ENCODE measurements at places on chromosomes 7 and 10.

- DNase-seq, result no peak
These were observed 41.7 kb upstream of the DYNC1I1 start for GRCh38 chr7:95730493-95731280.

- no peak for DNase-seq
These were observed 121.4 kb downstream of the ELMO1 start for GRCh38 chr7:37327288-37327687.

GRCh38 chr10:70576803-70577517 lies 25.6 kb downstream of the PRF1 start:
- no peak for DNase-seq

DNA sequence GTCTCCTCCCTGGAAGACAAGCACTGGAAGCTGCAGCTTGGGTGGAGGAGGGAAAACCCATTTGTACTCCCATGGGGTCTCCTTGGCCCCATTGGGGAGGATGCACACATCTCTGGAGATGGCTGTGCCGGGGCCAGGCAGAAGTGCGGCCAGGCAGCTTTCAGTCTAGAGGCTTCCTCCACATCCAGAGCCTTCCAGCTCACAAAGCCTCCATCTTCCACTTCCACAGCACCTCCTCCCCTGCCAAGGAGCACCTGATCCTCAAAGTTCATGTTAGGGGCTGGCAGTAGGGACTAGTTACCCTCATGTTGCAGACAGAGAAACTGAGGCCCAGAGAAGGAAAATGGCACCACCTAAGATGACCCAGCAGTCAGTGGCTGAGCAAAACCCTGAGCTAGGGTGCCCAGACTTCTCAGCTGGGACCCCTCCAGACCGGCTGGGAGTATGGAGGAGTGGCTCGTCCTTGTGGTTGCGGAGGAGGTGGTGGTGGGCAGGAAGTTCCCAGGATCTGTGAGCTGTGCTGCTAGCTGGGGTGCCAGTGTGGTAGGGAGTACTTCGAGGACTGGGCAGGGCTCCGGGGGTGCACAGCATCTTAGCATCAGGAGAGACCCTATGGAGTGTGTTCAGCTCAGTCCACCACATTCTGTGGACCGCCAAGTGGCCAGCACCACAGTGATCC lies 44.2 kb downstream of the ADCYAP1R1 start:
- DNase-seq, result no peak

DNA sequence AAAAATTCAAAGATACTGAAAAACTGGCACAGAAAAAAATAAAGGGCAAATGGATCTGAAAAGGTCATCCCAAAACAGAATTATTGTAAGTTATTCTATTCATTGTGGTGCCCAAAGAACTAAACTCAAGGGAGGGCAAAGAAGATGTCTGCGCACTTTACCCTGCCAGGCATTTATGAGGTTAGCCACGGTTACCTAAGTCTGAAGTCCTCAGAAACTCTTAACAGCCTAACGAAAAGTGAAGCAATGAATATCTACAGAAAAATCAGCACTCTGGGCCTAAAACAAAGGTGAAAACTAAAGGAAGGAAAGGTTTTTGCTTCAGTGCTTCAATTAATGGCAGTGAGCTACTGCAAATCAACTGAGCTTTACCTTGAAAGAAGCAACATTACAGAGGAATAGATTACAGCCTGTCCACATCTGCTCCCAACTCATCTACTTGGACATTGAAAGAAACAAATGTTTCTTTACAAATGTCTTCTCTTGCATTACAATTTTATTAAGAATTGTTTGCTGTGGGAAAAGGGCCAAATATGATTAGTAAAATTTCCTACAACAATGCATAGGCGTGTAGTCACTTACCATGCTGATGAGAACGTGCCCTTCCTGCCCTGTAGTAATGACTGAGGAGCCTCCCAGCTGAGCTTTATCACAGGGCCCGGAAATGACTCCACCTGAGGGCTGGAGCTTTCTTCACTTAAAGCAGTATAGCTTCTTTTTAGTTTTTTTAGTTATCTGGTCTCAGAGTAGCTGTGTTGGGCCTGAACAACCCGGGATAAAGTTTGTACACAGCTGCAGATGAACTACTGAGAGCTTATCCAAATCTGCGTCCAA lies at the start of gene TUBAL3:
TSS of gene TUBAL3 (minus strand) at position 621 of the 834 bp plus-strand sequence. CDS start at position 585, 36 bp downstream.
- no peak for DNase-seq

- no peak for DNase-seq
These were observed 13.6 kb downstream of the PON2 start for GRCh38 chr7:95421000-95421846.

DNA sequence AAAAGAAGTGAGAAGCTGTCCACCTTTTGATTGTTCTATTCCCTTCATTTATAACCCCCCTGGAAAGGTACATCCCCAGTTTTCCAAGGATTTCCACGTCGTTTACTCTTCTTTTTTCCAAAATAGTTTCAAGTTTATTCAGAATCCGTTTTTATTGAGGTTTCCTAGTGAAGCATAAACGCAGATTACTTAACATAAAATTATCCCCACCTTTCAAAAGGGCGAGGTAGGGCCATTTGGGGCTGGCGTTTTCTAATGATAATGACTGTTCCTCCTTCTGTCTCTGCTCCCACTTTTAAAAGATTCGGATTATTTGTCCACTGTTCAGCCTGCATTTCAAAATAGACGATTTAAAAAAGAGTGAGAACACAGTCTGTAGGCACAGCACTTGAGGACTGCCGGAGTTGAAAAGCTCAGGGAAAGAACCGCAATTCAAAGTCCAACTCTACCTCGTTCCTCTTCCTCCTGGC lies 165.2 kb upstream of the PPP1R3A start:
- DNase-seq, result no peak

- DNase-seq, result no peak
These were observed 11.4 kb downstream of the BUB3 start for GRCh38 chr10:123165445-123166072.

- DNase-seq, result no peak
These were observed 11.0 kb upstream of the AHCYL2 start for GRCh38 chr7:129213828-129214227.

- no peak for DNase-seq
These were observed 118.3 kb downstream of the SEM1 start for GRCh38 chr7:96591159-96591899.

DNA sequence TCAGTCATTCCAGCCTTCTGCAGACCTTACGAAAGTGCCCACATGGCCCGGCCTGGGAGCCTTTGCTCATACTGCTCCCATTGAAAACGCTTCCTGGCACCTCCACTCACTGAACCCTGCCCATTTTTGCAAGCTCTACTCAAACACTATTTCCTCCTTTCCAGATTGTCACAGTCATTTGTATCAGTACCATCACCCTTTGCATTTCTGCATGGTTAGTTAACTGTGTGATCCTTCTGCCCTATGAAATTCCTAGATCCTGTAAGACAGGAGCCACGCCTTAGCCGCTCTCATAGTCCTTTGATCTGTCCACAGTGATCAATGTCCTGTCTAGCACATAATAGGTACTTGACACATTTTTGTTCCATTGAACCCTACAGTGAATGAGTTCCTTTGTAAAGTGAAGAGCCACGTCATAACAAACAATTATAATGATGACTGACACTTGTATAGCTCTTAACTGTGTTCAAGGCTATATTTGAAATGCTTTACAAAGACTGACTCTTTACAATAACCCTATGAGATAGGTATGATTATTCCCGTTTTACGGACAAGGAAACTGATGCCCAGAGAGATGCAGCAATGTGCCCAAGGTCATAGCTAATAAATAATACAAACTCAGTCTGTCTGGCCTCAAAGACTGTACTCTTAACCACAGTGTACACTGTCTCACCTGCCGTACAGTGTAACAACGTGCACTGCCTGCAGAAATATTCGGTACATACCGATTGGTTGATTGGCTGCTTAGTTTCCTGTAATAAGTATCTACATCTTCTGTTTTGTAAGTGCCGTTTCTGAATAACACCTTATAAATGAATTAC lies 16.6 kb upstream of the ITIH2 start:
- no peak for DNase-seq

GRCh38 chr7:95675016-95675415 lies 78.7 kb upstream of the PDK4 start:
- DNase-seq, result no peak

DNA sequence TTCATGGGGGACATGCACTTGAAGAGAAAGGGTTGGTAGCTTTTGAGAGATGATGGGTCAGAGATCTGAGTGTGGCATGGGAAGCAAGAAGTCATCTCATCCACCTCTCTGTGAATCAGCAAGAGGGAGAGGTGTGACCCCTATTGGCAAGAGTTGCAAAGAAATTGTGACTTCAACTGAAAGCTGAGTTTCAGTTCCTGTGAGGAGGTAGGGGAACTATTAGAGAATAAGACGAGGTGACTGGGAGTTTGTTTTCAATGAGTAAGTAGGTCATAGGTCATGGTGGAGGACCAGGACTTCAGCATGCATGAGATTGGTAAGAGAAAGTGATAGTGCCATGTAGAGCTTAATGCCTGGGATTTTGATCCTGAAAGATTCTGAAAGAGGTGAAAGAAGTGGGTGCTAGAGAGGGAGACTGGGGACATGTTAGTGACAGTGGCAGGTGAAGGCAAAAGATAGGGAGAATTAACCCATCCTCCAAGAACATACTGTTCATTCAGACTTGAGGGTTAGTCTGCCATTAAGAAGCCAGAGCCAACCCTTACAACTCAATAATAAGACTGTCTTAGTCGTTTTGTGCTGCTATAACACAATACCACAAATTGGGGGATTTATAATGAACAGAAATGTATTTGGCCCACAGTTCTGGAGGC lies 75.5 kb upstream of the CAPZA2 start:
- no peak for DNase-seq

DNA sequence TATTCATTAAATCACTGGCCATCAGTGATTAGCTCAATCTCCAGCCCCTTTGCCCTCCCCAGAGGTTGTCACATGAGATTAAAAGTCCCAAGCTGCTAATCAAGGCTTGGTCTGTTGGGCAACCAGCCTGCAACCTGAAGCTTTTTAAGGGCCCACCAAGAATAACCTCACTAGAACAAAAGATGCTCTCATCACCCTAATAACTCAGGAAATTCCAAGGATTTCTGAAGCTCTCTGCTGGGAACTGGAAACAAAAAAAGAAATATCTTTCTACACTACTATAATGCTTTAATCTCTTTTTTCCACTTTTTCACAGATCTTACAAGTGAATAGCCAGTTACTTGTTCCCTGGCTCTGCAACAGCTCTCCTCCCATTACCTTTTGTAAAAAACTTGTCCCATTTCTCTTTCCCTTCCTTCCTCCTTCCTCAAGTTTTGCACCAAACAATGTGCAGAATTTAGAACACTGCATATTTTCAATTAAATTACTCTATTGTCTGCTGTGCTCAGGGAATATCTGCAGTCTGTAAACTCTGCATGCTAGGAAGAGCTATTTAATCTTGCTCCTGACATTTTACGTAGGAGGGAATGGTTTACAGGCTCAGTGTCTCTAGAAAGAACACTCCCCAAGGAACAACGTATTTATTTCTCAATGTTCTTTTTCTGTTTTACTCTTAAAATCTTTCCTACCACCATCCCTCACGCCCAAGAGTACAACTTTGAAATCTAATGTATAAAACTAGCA lies 169.1 kb downstream of the IMMP2L start:
- no peak for DNase-seq

DNA sequence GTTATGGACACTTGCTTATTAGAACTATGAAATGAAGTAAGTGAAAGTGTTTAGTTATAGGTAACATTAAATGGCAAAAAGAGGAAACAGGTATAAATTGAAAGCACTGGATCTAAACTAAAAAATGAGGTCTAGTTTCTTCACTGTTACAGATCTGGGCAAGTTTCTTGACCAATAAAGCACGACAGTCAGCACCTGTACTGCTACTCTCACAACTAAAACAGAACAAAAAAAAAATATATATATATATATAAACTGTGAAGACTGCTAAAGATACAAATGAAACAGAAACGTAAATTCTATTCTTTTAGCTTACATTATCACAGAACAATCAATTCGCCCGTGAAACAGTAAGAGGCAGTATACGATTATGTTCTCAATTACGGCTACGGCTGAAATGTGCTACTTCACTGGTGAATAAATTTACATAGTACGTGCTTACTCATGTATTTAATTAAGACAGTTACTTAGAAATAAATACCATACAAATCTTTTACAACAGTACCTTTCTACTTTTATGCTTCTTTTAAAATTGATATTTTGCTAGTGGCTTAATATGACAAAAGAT lies 4.2 kb downstream of the AHR start:
- no peak for DNase-seq

DNA sequence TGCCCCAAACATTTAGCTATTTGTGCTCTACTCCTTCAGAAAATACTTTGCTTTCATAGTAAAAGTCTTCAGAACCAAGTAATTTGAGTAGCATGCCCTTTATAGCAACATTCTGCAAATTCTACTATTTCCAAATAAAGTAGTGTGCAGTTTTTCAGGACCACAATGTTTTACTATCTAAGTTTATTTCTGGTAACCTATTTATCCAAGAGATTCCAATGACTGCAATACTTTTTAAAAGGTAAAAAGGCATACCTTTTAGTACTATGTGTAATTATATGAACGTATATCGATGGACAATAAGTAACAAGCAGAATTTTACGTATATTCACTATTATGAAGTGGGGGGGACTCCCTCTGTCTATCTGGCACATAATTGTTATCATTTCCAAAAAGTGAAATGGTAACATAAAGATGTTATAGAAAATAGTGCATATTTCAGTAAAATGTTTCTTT lies 6.9 kb upstream of the CAV2 start:
- DNase-seq, result no peak

- no peak for DNase-seq
These were observed 24.0 kb downstream of the MEOX2 start for GRCh38 chr7:15662451-15662850.

DNA sequence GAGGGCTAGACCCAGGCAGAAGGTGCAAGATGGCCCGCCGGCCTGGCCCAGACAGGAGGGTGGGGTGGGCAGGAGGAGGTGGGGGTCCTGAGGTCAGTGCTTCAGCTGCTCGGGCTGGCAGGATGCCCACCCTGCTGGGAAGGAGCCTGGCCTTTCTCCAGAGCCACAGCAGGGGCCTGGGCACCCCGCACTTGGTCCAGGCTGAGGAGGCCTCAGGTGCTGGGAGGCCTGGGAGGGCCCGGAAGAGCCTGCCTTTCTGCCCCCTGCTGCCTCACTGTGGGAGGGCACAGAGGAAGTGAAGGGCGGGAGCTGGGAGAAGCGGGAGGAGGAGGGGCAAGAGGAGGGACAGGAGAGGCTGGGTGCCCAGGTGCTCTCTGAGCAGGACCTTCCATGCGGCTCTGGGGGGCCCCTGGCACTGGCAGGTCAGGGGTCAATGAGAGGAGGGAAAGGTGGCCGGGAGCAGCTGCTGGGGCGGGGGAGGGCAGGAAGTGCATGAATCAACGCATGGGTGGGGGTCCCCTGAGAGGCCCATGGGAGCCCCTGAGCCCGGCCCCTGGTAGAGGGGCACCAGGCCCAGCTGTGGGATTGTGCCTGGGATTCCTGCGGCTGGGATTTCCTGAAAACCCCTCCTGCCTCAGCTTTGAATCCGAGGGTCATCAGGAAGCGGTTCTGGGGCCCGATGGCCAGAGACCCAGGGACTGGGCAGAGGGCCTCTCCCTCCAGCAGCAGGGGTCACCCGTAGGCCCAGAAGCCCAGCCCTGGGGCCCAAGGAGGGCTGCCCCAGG lies 49.9 kb downstream of the PWWP2B start:
- DNase-seq, result no peak

Measured in DMS79 (cell line).